ENCODE measurements at places on chromosomes 6 and 20.

DNA sequence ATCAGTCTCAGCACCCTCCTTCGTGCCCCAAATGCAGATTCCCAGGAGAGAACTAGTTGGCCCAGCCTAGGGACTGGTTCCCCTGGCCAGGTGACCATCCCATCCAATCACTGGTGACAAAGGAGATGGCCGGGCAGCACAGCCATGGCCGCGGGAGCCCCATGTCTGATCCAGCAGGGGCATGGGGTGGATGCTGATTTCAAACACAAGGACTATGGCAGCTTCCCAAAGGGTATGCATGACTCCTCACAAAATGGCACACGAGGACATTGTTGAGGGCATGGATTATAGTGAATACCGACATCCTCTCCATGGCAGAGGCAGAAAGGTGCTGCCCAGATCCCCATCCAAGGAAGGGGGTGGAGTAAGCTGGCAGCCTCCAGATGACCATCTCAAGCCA is 9.9 kb upstream of the LSM14B start:
- DNase-seq = no peak

DNA sequence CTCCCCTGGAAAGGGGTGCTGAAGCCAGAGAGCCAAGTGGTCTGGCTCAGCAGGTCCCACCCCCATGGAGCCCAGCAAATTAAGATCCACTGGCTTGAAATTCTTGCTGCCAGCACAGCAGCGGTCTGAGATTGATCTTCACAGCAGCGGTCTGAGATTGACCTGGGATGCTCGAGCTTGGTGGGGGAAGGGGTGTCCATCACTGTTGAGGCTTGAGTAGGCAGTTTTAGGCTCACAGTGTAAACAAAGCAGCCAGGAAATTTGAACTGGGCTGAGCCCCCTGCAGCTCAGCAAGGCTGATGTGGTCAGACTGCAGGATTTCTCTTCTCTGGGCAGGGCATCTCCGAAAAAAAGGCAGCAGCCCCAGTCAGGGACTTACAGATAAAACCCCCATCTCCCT is 41.3 kb upstream of the B3GAT2 start:
- no peak for DNase-seq

GRCh38 chr6:80467408-80467807 is 360.9 kb downstream of the BCKDHB start:
- no peak for DNase-seq

- no peak for DNase-seq
These were observed 604.4 kb upstream of the NOX3 start for GRCh38 chr6:156060013-156060412.

DNA sequence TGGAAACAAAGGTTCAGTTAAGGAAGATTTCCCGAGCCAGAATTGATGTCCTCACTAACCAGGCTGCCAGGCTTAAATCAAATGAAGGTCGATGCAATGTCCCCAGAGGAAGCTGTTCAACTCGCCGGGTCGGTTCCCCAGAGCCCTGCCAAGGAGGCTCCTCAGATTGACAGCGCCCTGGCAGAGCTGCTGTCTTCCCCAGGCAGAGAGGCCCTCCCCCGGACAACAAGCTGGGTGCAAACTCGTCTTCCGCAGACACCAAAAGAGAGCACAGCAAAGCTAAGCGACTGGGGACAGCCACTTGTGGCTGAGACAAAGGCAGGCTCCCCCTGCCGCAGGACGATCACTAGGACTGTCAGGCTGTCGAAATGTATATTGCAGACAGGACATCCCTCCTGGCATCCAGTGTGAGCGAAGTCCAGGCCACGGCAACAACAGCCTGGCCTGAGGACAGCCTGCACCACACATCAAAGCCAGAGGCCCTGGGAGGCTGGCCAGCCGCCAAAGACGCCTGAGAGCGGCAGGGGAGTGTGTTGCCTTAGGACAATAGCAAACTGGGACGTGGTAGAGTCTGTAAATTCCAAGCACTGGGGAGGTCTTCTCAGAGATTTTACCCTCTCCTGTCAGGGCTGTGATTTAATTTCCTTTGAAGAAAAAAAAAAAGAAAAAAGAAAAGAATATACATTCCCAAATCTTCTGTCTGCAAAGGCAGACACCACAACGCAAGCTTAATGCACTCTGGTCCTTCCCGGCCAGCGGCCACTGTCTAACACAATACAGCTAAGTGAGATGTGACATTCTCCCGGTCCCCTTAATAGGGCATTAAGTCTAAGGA is 99.1 kb downstream of the HIVEP2 start:
- peak; percentile 42 for DNase-seq

GRCh38 chr6:127971945-127972391 is 71.1 kb upstream of the THEMIS start:
- peak; percentile 54 for DNase-seq

GRCh38 chr6:161257793-161258457 is 15.9 kb downstream of the AGPAT4 start:
- DNase-seq = no peak

DNA sequence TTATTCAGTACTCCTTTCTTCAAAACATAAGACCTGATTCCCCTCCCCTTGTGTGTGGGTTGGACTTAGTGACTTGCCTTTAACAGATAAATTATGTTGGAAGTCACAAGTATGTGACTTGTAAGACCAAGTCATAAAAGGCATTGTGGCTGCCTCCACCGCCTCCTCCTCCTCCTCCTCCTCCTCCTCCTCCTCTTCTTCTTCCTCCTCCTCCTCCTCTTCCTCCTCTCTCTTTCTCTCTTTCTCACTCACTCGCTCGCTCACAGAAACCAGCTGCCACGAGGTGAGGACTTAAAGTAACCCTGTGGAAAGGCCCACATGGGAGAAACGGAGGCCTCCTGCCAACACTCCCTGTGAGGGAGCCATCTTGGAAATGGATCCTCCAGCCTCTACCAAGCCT is 64.0 kb downstream of the NCR2 start:
- DNase-seq = no peak

- no peak for DNase-seq
These were observed 17.5 kb downstream of the C20orf173 start for GRCh38 chr20:35511814-35512420.

DNA sequence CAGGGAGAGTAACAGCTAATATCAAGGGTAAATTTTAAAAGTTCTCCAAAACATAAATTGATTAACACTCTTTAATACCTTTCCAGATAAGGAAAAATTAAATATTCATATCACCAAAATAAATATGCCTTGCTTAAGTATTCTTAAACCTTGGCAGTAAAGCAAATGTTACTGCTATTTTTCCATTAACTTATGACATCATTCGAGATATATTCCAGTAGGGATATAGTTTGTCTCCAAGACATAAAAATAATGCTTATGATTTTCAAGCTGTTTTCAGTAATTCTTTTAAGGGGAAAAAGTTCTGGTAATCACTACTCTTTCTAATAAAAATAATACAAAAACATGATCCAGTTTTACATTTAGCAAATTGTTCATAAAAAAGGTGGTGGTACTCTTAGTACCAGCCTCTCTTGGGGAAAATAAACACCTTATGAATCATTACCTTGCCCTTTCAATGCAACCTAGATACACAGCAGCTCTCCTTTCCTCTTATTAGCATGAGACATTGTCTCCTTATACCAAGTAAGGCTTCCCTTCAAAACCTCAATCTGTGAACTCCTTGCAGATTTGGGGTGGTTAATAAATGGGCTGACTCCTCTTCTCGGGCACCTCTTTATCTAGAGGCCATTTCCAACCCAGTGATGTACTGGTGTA is 31.5 kb upstream of the LTV1 start:
- DNase-seq = no peak

DNA sequence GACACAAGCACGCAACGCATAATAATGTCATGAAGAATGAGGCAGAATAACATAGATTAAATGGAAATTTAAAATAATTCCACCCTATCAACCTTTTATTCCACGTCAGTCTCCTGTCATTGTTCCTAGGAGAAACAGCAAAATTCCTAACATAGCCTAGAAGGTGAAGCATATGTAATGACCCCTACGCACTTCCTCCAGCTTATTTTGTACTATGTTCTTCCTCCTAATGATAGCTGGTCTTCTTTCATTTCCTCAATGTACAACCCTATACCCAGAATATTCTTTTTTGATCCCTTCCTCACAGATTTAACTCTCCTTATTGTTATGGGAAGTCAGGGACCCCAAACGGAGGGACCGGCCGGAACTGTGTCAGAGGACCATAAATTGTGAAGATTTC is 122.0 kb upstream of the CARMIL1 start:
- DNase-seq = no peak

GRCh38 chr6:119985952-119986736 is 636.6 kb upstream of the MAN1A1 start:
- no peak for DNase-seq

GRCh38 chr20:675453-676314 is at the start of gene SCRT2:
SCRT2 (minus strand) TSS chr20:675802; CDS start chr20:675601, 201 bp downstream.
- DNase-seq = peak; percentile 60

DNA sequence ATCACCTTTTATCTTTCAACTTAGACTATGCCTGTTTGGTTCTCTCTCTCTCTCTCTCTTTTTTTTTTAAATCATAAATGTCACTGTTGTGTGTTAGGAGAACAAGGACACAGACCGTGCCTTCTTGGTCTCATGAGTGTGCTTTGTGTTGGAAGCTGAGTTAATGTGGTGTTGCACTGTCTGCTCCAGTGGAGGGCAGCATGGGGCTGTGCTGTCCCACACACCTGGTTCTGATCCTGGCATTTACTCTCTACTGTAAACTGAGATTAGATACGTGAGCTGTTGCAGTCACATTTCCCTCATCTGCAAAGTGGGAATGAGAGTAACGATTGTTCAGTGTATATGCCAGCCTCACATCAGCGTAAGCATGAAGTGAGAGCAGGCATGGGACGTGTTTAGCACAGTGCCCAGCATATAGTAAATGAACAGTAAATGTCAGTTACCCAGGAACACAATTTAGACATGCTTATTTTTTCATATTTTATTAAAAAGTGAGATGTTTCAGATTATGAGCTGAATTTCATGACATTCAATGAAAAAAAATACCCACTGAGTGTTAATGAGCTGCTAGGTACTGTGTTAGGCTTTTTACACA is 161.1 kb downstream of the FARS2 start:
- DNase-seq = no peak

GRCh38 chr20:7723284-7723683 is 217.0 kb downstream of the HAO1 start:
- no peak for DNase-seq

DNA sequence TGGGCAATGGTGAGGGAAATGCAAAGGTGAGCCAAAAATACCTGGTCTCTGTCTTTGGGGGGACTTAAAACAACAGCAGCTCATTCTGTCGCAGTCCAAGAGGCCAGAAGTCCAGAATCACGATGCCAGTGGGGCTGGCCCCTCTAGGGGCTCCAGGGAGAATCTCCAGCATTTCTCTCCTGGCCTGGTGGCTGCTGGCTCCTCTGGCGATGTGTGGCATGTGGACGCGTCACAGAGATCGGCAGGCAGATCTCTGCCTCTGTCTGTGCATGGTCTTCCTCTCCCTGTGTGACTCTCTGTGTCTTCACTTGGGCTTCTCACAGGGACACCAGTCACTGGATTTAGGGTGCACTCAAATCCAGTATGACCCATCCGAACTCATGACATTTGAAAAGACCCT is 14.0 kb upstream of the PMEPA1 start:
- DNase-seq = no peak

GRCh38 chr6:75882734-75883133 is 133.7 kb downstream of the MYO6 start:
- no peak for DNase-seq

- no peak for DNase-seq
These were observed 220.3 kb downstream of the KCNQ5 start for GRCh38 chr6:72842140-72842539.

- DNase-seq = no peak
These were observed 130.6 kb upstream of the C6orf118 start for GRCh38 chr6:165439928-165440554.

DNA sequence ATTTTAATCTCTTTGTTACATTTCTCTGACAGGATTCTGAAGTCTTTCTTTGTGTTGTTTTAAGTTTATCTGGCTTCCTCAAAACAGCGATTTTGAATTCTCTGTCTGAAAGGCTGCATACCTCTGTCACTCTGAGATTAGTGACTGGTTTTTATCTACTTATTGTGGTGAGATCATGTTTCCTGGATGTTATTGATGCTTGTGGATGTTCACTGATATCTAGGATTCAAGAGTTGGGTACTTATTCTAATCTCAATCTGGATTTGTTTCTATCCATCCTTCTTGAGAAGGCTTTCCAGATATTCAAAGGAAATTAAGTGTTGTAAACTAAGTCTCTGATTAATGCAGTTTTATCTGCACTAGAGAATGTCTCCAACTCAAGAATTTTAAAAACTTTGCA is 1076.1 kb upstream of the ADGRB3 start:
- DNase-seq = no peak

GRCh38 chr20:49393803-49394202 is 88.7 kb downstream of the KCNB1 start:
- DNase-seq = no peak

DNA sequence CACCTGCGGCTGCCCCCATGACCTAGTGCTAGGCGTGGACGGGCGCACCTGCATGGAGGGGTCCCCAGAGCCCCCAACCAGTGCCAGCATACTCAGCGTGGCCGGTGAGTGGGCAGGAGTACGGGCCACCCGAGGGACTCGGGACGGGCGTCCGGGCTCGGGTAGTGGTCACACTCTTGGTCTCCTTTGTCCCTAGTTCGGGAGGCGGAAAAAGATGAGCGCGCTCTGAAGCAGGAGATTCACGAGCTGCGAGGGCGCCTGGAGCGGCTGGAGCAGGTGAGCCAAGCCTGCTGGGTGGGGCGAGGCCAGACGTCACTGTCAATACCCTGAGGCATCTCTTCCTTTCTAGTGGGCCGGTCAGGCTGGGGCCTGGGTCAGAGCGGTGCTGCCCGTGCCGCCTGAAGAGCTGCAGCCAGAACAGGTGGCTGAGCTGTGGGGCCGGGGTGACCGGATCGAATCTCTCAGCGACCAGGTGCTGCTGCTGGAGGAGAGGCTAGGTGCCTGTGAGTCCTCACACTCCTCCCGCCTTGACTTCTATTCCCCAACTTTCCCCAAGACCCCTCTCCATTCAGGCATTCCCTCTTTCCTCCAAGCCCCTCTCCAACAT is 2.9 kb downstream of the EGFL8 start:
- no peak for DNase-seq

DNA sequence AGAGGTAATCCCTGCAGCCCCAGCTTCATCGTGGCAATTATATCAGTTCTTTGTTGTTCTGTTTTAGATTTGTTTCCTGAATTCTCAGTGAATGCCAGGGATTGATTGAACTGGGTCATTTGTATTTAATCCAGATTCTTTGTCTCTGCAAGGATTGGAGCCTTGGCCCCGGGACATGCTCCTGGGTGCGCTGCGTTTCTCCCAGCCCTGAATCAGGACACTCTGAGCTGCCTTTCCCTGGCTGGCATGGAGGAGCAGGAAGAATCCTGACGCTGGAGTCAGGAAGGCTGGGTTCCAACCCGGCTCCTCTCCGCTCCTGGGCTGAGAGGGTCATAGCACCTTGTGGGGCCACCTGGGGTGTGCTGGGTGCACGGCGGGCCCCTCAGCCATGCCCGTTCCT is 545.6 kb downstream of the QKI start:
- no peak for DNase-seq

- DNase-seq = no peak
These were observed 136.9 kb upstream of the SLC22A16 start for GRCh38 chr6:110613356-110613755.

Measured in stimulated activated CD4-positive, alpha-beta T cell treated with anti-CD3 and anti-CD28 coated beads, Interleukin-4, amount 100 ng/mL, for 24 hours (primary cell).